ENCODE measurements at places on chromosomes 7 and 10. TPM values are rescaled to one million over a fixed set of nuclear protein-coding genes. Genes with fewer than 3 reads are reported as not detected.
A peak's percentile ranks its signal among the peaks of the same experiment; 100 is the strongest.

- no peak for DNase-seq
These were observed 5.5 kb downstream of the CPA5 start for GRCh38 chr7:130349911-130350782.

- DNase-seq: no peak
These were observed 50.2 kb downstream of the CXCL12 start for GRCh38 chr10:44334621-44335184.

GRCh38 chr7:149569025-149569725 is 71.6 kb upstream of the ZNF746 start:
- DNase-seq: peak; percentile 84

DNA sequence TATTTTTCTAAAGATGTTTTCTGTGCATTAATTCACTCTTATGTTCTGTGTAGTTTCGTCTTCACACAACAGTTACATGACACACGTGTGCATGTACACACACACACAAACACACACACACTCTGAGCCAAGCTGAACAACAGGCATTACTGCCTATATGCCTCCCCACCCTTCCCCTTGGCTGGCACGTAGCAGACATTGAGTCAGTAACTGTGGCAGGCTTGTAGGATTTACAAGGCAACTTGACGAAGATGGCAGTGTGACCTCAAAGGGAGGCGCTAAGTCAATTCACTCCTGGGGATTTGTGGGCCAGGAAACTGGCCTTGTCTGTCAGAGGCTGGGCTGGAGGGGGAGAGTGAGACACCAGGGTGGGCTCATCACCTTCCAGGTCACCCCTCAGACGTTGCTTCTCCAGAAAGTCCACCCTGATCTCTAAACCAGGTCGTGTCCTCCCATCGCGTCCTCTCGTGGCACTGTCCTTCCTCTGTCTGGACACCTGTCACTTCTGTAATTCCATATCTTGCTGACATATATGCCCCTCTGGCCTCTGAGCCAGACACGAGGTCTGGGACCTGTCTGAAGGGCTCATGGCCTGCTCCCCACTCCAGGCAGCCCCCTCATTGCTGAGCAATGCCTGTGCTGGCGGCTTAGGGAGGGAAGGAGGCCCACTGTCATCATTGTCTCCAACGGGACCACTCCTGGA is 41.1 kb upstream of the INPP5A start:
- DNase-seq: no peak

- no peak for DNase-seq
These were observed 100.7 kb downstream of the IQUB start for GRCh38 chr7:123433665-123434064.

- peak; percentile 89 for DNase-seq
These were observed 108.5 kb upstream of the ANLN start for GRCh38 chr7:36280840-36281812.

GRCh38 chr10:21950566-21950965 is 53.0 kb downstream of the DNAJC1 start:
- no peak for DNase-seq

GRCh38 chr10:3760083-3760482 is 24.9 kb downstream of the KLF6 start:
- no peak for DNase-seq

GRCh38 chr7:152858761-152859160 is 99.2 kb downstream of the ACTR3B start:
- DNase-seq: no peak

- DNase-seq: peak; percentile 21
These were observed 33.3 kb downstream of the SRRM3 start for GRCh38 chr7:76234931-76235441.

- DNase-seq: no peak
These were observed 229.9 kb downstream of the KIAA1217 start for GRCh38 chr10:24438800-24439199.

- no peak for DNase-seq
These were observed 214.7 kb downstream of the TEX36 start for GRCh38 chr10:125468278-125468677.

- no peak for DNase-seq
These were observed 58.9 kb downstream of the XRCC2 start for GRCh38 chr7:152617056-152617455.

- DNase-seq: peak; percentile 10
These were observed 15.8 kb upstream of the LIPN start for GRCh38 chr10:88744002-88744401.

- DNase-seq: no peak
These were observed 582 bp downstream of the TPST1 start for GRCh38 chr7:66205741-66206090.

GRCh38 chr7:143394068-143394467 is 12.9 kb downstream of the ZYX start:
- no peak for DNase-seq

- DNase-seq: no peak
These were observed 41.9 kb upstream of the FRMD4A start for GRCh38 chr10:14372606-14373005.

DNA sequence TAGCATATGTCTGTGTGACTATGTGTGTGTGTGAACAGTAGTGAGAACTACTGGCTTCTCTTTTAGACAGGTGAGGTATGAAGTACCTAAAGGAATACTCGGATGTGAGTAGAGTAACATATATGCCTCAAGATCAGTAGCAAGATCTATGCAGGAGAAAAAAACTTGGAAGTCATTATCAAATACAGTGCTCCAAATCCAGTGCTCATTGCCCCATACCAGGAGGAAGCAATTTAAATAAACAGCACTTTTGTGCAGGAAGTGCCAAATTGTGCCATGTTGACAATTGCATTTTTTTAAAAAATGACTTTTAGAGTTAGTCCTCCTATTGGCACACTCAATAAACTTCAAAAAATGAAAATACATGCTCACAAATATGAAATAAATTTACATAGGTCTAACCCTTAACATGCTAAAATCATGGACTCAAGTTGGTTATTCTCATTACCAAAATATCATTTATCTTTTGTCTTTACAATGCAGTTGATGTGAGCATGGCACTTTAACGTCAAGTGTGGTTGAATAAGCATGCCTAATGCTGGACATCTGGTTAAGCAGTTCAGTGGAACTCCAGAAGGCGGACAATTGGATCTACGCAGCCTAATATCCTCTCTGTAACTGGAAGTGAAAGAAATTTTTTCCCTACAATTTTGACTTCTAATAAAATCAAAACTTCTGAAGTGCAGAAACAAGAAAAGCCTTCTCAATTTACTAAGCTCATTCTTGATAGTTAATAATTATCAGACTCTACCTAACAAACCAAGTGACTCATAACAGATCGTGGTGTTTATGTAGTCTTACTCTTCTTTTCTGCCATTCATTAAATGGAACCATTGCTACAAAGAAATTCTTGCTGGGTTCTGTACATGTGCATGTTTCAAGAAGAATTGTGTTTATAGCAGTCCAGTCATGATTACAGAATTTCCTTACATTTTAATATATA is 195.2 kb downstream of the MDFIC start:
- DNase-seq: no peak

GRCh38 chr10:132229834-132230556 is 43.2 kb downstream of the DPYSL4 start:
- no peak for DNase-seq

DNA sequence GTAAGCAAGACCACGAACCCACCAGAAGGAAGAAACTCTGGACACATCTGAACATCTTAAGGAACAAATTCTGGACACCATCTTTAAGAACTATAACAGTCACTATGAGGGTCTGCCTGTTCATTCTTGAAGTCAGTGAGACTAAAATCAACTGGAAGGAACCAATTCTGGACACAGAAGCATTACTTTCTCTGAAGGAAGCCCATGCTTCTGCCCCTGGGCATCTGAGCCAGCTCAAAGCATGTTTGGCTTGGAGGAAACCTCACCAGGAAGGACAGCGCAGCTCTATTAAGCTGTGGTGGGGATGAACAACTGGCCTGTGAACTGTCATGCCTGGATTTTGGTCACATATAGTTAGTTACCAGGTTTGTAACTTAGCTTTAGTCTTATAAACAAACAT is 132.4 kb upstream of the GDF10 start:
- DNase-seq: no peak

DNA sequence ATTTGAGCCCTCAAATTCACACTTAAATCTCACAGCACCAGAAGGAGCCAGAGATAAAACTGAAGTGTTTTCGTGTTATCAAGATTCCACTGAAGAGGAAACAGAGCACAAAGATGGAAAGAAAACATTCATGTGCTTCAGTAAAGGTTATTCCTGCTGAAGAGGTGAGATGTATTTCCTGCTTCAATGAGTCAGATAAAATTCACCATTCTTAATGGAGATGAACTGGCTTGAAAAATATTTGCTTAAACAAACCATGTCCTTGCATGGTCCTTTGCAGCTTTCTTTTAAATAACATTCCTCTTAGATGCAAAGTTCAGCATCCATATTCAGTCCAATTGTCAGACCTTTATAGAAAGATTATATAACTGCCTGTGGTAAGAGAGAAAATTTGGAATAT is 294.2 kb downstream of the IPMK start:
- DNase-seq: peak; percentile 63

GDF2 gene
- total RNA-seq: not detected

BTBD16 gene
- not detected for total RNA-seq

EIF3A gene
- total RNA-seq: 80.7 TPM

PITX3 gene
- not detected for total RNA-seq

FAM25A gene
- not detected for total RNA-seq

TPST1 gene
- 46.4 TPM for total RNA-seq

All from HT1080 (cell line).